T47D (cell line): ENCODE measurements at places on chromosomes 7 and 10.

DNA sequence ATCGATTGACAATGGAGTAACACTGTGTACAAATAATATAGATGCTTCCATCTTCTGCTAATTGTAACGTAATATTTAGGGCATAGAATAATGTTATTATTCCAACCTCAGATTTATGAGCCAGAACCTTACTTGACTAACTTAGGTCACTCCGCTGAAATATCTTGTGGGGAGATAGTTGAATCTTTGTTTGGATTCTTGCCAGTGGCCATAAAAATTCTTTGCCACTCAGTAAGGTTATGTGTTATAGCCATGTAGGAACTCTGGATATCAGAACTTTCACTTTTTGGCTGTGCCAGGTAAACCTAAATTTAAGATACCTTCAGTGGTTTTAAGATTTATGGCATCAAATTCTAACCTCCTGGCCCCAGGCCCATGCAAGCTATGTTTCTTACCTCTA, 197.6 kb downstream of the WDR11 start:
- no peak for DNase-seq

DNA sequence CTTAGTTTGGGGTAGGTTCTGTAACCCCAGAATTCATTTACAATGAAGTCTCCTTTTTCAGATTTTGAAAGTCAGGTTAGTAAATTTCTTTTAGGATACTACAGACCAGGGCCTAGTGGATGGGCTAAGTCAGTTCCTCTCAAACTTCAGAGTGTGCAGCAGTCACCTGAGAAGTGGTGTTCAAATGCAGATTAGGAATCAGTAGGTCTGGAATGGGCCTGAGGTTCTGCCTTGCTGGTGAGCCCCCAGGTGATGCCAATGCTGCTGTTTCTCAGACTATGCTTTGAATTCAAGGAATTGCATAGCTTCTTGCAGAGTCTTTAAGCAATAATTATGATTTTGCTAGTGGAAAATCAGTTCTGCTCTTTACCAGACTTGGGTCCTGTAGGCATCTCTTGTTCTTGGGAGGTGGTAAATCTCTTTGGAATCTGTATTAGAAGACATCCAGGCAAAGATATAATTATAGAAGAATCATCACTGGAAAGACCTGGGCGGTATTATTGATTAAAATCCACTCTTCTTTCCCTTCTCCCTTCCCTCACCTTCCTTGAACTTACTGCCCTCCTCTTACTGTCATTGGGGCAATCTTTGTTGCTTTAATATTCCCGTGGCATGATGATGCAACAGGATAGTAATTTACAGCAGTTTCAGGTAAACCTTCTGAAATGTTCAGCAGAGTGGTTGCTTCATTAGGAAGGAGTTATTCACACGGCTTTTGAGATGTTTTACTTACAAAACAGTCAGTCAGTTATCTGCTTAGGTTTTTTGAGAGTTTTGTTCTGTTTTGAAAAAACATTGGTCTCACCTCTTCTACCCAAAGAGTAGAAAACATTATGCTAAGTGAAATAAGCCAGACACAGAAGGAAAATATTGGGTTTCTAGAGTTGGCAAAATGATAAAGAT, 87.2 kb downstream of the NRF1 start:
- peak; percentile 3 for DNase-seq

DNA sequence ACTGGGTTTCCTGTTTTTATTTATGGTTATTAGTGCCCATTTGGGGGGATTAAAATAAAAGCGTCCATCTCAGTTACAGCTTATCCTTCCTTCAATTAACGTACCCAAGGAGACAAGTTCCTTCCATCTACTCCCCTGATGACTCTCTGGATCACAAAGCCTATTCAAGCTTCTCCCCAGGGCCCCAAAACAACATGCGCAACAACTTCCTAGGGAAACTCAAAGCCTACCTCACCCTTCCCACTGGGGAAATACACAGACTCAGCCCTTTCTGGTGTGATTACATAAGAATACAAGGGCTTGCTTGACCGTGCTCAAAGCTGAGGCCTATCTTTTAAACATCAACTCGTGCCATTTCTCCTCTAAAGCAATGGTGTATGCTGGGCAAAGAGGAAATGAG, 112.4 kb downstream of the CDK6 start:
- no peak for DNase-seq

DNA sequence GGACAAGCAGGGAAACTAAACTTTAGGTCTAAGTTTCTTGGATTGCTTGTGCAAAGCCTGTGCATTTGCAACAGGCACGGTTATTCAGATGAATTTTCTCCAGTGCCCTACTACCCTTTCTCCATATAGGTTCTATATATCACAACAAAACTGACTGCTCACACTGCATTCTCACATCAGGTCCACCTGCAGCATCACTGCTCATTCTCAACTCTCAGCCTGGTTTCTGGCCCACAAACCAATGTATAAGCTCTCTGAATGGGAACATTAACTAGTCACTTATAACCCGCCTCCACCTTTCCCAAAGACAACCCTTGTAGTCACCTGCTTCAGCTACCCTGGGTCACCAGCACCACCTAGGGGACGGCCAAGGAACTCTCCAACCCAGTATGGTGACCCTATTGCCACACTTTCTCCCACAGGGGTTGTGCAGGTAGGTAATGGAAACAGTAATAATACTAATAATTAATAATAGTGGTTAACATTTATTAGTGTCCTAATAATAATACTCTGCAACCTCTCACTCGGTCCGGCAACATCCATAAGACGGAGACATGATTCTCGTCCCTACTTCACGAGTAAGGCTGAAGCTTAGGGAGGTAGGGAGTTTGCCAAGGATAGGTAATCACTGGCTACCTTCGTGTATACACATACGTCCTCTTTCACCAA, 97.3 kb downstream of the CLEC2L start:
- DNase-seq, result peak; percentile 55

GRCh38 chr7:81284576-81284975, 365.7 kb upstream of the SEMA3C start:
- DNase-seq, result no peak

GRCh38 chr10:117175901-117176534, 21.3 kb upstream of the KCNK18 start:
- peak; percentile 51 for DNase-seq

GRCh38 chr7:24812305-24812945, 55.2 kb upstream of the GSDME start:
- peak; percentile 47 for DNase-seq

- no peak for DNase-seq
These were observed 55.5 kb upstream of the PTPN12 start for GRCh38 chr7:77481615-77482014.

- DNase-seq, result no peak
These were observed 5.8 kb downstream of the MACC1 start for GRCh38 chr7:20211376-20211775.

- DNase-seq, result no peak
These were observed 317.4 kb upstream of the SP8 start for GRCh38 chr7:21104124-21104500.
